NCI-H1092 (cell line): ENCODE measurements at places on chromosomes 4 and X.

GRCh38 chr4:152346526-152346925, 189.4 kb downstream of the FBXW7 start:
- no peak for DNase-seq

GRCh38 chr4:80091184-80091583, 18.2 kb upstream of the ANTXR2 start:
- no peak for DNase-seq

DNA sequence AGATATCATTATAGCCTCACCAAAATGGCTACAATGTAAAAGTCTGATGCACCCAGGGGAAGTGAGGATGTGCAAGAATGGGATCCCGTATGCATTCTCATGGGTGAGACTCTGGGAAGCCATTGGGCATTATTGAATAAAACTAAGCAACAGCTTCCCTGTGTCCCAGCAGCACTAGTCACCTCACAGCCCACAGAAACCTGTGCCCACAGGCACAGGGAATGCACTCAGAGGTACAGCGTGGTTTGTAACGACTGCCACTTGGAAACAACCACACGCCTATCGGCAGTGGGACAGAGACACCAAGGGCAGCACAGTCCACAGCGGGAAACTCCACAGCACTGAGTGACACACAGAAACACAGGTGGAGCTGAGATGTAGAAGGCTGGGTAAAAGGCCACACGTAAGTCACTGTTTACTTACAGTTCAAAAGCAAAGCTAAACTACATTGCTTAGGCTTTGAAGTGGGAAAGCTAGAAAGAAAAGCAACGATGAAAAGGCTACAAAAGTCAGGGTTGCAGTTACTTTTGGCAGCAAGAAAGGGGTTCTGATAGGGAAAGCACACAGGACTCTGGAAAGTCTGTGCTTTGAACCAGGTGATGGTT, 69.2 kb downstream of the HAUS3 start:
- DNase-seq = no peak

DNA sequence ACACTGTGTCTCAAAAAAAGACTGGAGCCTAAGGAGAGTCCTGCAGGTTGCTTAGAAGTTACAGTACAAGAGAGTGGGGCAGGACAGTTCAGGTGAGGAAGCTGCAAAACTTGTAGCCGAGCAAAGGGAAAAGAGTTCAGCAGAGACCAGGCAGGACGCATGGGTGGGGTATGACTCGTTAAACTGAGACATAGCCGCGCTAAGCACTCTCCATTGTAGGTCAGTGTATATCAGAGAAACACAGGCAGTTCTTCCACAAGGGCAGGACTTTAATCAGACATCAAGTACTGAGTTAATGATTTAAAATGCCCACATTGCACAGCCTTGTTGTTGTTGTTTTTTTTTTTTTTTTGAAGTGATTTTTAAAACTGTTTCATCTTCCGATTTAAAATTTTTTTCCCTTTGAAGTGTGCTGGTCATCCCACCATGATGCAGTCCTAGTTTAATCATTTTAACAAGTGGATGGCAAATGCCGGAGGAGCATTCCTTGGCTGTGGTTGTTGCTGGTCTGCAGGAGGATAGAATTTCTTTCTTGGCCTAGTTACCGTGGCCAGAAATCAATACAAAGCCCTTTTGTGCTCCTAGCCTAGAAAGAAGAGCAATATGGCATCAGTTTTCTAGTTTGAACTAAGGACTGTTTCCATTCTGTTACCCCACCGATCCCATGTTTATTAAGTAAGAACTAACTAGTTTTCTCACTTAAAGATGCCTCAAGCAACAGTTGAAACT, 10.3 kb downstream of the LAP3 start:
- DNase-seq = no peak

- DNase-seq = no peak
Observed at GRCh38 chr4:48756689-48757220, 23.3 kb downstream of the FRYL start.

- no peak for DNase-seq
Observed at GRCh38 chrX:151538190-151539122, 25.0 kb upstream of the PASD1 start.

DNA sequence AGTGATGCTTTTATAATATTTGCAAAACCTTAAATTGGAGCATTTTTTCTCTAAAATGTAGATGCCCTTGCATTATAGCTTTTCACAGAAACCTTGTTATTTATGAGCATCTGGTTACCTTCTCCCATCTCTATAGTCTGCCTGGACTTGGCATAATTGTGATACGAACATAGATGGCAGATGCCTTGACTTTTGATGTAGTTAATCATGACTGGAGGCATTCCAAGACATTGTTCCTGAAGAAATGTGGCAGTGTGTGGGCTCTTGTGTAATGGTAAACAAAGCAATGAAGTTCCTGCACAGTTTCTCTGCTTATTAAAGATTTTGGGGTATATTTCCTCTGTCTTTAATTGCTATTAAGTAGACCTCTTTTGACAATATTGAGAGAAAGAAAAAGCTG, 500.1 kb downstream of the PCDH19 start:
- DNase-seq = no peak

GRCh38 chr4:111631215-111631999, 513.8 kb upstream of the FAM241A start:
- no peak for DNase-seq

GRCh38 chrX:41090568-41091238, 5.5 kb downstream of the USP9X start:
- no peak for DNase-seq

DNA sequence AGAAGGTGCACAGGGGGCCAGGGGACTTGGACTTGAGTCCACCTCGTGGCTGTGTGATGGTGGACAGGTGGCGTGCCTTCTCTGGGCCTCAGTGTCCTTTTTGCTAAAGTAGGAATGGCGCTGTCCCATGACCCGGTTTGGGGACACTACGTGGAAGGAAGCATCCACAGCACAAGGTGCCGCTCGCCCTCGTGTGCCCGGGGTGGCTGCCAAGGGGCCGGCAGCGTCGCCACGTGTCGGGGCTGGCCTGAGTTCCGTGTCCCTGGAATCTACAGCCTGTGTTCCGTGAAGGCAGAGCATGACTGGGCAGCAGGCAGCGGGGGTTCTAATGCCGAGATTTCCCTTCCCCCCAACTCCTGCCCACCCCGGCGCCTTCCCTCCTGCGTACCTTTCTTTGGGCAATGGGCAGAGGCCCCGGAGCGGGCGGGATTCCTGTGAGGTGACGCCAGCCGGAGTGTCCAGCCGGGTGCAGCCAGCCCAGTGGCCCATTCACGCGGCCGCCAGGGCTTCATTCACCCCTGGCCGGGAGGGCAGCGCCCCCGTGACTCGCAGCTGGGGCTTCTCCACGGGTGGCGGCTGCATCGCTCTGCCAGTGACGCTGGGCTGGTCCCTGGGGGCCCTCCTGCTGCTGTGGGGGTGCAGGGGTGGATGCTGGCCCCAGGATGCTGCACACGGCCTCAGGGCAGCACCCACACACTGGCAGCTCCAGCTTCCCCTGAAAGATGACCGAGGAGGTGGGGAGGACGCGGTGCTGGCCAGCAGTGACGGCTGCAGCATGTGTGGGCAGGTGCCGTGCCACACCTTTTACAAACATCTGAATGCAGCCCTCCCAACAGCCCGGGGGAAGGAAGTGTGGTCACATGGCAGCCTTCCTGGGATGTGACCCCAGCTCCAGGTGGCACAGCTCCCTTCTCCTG, 21.2 kb downstream of the DOK7 start:
- no peak for DNase-seq

- no peak for DNase-seq
Observed at GRCh38 chrX:2432298-2432863, 68.4 kb downstream of the DHRSX start.

DNA sequence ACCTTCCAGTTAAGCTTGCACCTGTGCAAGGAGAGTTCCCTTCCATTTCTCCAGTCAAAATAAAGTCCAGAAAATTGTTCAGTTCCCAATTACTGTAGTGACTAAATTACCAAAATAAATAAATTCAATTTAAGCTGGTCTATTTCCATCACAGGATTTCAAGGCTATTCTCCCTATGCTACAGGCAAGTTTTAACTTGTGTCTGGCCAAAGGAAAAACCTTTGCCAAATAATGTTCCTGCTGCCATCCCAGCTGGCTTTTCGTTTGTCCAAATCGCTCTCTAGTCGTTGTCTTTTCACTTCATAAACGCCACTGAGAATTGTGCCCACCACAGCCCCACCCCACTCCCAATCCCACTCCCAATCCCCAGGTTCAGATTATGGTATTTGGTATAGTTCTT, 2.4 kb downstream of the KCTD8 start:
- DNase-seq = no peak

DNA sequence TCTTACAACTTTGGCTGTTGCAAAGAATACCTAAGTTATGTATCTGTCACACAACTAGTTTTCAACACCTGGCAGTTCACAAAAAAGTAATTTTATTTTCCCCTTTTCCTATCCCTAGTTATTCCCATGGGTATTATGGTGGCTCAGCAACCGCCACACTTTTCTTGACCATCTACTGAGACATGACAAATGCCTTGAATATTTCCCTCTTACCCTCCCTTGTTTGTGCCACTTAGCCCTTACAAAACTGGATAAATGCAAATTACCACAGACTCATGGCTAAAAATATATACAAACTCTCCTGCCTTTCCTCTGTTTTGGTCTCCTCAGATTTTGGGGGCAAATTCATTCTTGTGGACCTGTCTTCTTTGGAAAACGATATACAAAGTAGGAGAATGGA, 72.1 kb downstream of the AMOT start:
- no peak for DNase-seq

GRCh38 chrX:151019856-151020255, 36.7 kb downstream of the HMGB3 start:
- DNase-seq = no peak

GRCh38 chr4:102139132-102139573, 206.1 kb downstream of the SLC39A8 start:
- DNase-seq = no peak

GRCh38 chr4:109733728-109734127, 3.9 kb upstream of the PLA2G12A start:
- DNase-seq = no peak
